Muscle of leg (tissue), 16 donors: ENCODE measurements at places on chromosomes 4 and X.
A peak's percentile ranks its signal among the peaks of the same experiment; 100 is the strongest.

- no peak for DNase-seq
Observed at GRCh38 chr4:47830265-47831025, 7.4 kb downstream of the CORIN start.

DNA sequence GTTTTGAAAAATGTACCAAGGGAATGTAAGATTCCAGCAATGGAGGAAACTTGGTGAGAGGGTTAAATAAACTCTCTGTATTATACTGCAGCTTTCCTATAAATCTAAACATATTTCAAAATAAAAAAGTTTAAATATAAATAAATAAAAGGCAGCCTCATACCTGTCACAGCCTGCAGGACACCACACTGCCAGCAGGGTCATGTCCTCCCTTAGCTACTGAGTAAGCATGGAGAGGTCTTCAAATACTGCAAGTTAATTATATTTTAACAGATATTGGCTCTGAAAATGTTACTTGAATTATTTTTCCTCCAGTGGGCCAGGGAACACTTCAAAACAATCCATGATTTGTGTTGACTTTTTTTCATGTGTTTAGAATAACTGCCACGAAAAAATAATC is 852.8 kb upstream of the PCDH7 start:
- DNase-seq = no peak

- no peak for DNase-seq
Observed at GRCh38 chrX:9087271-9088040, 53.5 kb upstream of the FAM9B start.

DNA sequence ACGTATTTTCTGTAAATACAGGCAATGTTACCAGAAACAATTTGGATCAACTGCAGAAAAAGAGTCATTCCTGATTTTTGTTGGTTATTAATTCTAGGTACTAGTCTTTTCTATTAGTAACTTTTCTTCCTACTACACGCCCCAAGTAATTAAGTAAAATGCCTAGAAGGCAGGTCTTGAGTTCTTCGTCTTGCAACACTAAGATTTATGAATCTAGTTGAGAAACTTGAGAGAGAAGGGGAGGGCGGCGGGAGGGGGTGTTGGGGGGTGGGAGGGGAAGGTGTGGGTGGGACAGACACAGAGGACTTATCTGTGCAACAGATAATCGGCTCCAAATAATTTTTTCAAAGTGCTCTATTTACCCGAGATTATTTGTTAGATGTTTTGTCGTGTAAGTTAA is 3.0 kb downstream of the RAP2C start:
- DNase-seq = no peak

DNA sequence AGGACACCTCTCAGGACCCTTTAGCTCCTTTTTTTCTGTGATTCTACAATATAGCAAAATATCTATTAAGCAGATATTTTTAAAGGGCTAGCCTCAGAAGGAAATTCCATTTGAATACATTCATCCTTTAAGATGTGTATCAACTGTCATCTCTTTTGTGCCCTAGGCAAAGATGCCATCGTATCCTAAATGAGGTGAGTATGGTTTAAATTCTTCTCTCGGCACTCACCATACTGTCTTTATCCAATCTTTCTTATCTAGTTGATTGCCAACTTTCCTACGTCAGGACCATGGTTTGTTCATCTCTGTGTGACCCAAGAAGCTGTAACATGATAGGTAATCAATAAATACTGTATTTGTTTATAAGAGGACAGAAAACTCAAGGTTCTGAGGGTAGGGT is 176.0 kb downstream of the LDB2 start:
- DNase-seq = no peak

DNA sequence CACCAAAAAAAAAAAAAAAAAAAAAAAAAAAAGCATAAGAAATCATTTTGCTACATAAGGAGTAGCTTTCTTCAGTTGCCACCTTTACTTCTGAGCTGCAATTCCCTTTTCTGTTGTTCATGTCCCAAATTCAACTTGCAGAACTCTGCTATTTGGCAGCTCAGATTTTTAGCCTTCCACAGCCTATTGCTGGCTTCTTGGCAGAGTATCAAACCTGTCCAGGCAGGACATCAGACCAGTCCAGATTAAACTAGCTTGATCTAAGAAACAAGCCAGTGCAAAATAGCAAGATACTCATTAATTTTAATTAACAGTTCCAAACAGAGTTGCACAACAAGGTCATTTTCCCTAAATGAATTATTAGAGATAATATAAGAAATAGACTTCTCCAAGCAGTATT is 123.6 kb upstream of the NR3C2 start:
- peak; percentile 19 for DNase-seq

DNA sequence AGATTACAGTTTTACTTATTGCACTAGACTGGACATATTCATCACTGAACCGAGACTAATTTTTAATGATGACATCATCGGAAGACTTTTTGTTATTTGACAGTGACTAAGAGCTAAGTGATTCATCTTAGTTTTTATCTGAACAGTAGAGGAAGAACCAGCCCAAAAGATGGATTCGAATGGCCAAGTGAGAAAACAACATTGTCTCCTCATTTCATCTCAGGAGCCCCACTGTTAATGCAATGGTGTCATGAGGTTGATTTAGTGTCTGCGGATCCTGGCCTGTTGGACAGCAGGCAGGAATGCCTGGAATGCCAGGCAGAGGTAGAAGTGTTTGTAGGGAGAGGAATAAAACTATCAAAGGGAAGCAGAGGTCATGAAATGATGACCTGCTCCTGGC is 37.8 kb upstream of the HPF1 start:
- DNase-seq = no peak

DNA sequence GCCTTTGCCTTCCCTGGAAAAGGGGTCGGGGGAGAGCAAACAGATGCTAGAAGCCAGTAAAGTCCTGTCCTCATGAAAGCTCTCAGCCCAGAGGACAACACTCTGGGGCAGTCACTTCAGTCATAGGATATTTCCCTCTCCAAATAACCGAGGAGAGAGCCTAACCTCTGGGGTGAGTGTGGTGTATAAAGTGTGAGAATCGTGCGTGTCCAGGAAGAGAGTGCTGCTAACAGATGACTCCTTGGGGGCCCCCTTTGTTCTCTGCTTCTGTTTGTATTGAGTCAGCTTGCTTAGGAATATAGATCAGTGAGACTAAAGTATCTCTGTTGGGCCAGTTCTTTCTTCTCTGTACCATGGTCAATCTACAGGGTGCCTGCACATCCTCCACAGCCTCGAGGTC is 247.2 kb downstream of the PALLD start:
- peak; percentile 47 for DNase-seq

- DNase-seq = no peak
Observed at GRCh38 chrX:24777660-24778059, 83.9 kb downstream of the POLA1 start.

GRCh38 chr4:59223292-59223941 is 1976.7 kb upstream of the ADGRL3 start:
- DNase-seq = no peak

- peak; percentile 54 for DNase-seq
Observed at GRCh38 chrX:149467461-149467860, 37.6 kb downstream of the IDS start.

GRCh38 chr4:24533364-24533763 is 51.0 kb downstream of the DHX15 start:
- DNase-seq = no peak

DNA sequence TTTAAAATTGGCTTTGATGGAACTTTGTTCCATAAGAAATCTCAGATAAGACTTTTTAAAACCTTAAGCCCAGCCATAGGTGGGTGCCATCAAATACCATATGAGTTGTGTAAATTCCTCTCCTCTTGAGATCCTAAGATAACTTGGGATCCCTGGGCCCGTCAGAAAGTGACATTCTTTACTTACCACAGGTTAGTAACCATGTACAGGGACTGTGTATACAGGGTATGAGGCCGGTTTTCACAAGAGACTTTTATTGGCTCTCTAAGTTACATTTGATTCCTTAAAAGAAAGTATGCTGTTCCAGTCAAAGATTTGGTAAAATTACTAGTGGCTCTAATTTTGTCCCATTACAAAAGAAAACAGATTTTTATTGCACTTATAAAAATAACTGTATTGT is 110.1 kb downstream of the APOOL start:
- DNase-seq = no peak

DNA sequence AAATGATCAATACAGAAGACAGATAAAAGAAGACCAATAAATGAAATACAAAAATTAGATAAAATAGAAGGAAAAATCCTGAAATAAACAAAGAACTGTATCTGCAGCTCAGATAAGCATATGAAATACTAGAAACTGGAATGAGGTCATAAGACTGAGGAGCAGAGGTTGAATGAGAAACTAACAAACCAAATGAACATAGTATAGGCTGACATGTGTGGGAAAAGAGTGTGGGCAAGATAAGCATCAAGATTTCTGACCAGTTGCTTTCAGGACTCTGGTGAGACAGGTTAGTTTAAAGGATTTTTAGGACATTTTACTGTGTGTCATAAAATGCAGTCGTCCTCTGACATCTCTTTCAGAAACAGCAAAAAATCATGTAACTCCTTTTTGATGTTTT is 2073.2 kb upstream of the TENM3 start:
- no peak for DNase-seq

GRCh38 chrX:72202792-72203401 is 21.3 kb downstream of the PIN4 start:
- DNase-seq = no peak

- DNase-seq = peak; percentile 73
Observed at GRCh38 chr4:31474221-31474620, 754.1 kb downstream of the PCDH7 start.

DNA sequence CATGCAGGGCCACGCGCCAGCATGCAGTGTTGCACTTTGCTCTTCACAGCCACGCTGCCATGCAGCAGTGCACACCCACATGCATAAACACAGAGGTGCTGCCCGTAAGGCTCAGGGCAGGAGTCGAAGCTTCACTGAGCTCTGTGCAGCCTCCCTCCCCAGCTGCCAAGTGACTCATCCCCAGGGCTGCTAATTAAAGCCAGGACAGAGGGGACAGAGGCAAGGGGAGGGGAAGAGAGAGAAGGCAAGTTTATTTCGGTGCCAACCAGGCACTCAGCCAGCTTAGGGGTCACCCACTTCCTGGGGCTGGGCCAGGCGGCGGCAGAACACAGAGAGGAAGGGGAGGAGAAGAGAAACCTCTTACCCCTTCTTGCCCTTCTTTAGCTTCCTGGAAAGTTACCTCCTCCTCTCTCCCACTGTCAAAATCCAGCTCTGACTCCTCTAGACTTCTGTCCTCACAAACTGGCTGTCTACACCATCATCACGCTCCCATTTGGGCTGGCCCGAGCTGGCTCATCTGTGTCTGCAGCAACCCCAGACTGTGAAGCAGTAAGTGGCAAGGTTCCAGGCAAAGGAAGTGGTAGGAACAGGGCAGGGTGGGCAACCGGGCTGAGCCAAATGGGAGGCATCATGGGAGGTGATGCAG is 6.2 kb upstream of the IQSEC2 start:
- DNase-seq = peak; percentile 73

GRCh38 chrX:49155243-49155899 is 7.2 kb upstream of the MAGIX start:
- DNase-seq = peak; percentile 76

GRCh38 chr4:9792381-9792780 is 10.9 kb downstream of the DRD5 start:
- DNase-seq = no peak

DNA sequence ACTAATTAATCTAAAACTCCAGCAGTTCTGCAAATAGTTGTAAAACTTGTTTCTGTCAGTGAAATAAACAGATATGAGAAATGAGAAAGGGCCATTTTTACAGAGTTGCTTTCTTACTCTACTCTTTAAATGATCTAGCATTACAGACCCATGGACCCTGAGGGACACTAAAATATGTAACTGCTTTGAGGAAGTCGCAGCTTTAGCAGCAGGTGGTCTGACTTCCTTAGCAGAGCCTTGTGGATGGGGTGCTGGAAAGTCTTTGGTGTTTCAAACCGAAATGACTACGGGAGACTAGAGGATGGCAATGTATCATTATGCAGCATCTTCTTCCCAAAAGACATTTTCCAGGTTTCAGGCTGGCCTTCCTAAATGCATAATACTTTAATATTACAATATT is 18.7 kb downstream of the SHISA3 start:
- DNase-seq = peak; percentile 65
